ENCODE measurements at places on chromosomes 7 and 10. TPM values are rescaled to one million over a fixed set of nuclear protein-coding genes. Genes with fewer than 3 reads are reported as not detected.

Gene RBM20
- 3.3 TPM for total RNA-seq

Gene GPER1
- total RNA-seq = 1.2 TPM

Gene COBL
- 4.0 TPM for total RNA-seq

Gene ARHGAP21
- 39.3 TPM for total RNA-seq

Gene CPA4
- total RNA-seq = 8.4 TPM

Gene PHYHIPL
- 0.16 TPM for total RNA-seq

Gene CRPPA
- 0.75 TPM for total RNA-seq

Gene ZPBP
- total RNA-seq = not detected

Gene TRPV6
- total RNA-seq = not detected

Gene ANKRD2
- total RNA-seq = 7.3 TPM

Gene MRPS33
- 99.8 TPM for total RNA-seq

Gene SLC39A12
- not detected for total RNA-seq

Gene ZNF804B
- total RNA-seq = not detected

Gene LEP
- total RNA-seq = not detected

Gene PRRT4
- total RNA-seq = 0.26 TPM

All from A549 treated with Hydrocortisone at 1 μM for 4 hours (cell line).